Astrocyte (in vitro differentiated cells and primary cell): ENCODE measurements at places on chromosomes 4 and X.

DNA sequence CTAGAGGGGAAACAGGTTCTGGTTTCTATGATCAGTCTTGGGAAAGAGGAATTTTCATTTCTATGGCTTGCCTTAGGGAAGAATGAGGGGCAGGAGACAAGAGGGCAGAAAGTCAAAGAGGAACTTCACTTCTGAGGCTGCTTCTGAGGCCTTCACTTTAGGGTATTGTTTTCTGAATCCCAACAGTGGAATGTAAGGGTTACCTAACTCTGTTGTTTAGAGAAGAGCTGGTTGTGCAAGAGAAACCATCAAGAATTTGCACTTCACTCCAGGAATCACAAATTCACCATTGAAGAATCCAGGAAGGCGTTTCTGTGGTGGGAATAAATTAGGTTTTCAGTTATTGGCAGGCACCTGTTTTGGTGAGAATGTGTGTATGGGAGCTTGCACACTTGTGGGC, 126.7 kb upstream of the AMOT start:
- DNase-seq, result peak; percentile 73

DNA sequence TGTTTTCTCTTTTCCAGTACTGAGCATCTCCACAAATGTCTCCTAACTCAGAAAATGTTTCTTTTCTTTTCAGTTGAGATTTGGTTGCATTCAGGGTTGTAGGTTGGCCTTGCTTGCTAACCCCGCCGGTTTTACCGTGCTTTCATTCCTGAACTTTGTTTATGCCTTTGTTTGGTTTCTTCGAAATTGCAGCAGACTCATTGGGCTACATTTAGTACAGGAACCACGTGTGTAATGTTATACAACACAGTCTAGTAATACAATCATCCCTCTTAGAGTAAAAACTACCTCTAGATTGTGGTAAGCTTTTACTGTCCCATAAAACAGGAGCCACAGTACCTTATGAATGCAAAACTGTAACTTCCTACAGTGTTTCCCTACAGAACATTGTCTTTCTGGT, 57.9 kb downstream of the CCKAR start:
- no peak for DNase-seq

DNA sequence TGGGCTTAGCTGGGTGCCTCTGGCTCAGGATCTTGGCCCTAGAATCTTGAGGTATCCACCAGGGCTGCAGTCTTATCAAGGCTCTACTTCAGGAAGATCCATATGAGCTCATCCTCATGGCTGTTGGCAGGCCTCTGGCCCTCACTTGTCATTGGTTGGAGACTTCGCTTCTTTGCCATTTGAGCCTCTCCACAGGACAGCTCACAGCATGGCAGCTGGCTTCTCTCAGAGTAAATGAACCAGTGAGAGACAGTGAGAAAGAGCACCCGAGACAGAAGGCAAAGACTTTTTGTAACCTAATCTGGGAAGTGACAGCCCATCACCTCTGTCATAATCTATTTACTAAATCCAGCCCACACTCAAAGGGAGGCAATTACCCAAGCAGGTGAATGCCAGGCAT, 236.8 kb downstream of the GPAT3 start:
- no peak for DNase-seq

- no peak for DNase-seq
Measured at GRCh38 chr4:48149827-48150370, 15.8 kb upstream of the TXK start.

GRCh38 chrX:75746891-75747639, 38.0 kb downstream of the MAGEE2 start:
- DNase-seq, result no peak

DNA sequence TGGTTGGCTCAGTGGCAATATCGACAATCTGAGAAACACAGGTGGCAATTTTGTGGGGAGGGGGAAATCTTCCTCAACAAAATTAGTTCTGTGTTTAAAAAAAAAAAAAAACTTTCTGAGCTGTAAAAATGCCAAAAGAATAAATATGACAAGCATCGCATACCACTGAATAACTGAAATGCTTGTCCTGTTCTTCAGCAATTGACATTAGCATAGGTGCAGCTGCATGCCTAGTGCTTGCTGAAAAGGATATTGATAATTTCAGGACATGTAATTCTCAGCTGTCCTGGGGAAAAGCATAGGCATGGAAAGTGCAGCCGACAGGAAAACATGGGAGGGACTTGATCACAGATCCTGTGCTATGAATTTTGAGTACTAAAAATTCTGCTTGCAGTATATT, 147.2 kb downstream of the SOWAHB start:
- DNase-seq, result no peak

DNA sequence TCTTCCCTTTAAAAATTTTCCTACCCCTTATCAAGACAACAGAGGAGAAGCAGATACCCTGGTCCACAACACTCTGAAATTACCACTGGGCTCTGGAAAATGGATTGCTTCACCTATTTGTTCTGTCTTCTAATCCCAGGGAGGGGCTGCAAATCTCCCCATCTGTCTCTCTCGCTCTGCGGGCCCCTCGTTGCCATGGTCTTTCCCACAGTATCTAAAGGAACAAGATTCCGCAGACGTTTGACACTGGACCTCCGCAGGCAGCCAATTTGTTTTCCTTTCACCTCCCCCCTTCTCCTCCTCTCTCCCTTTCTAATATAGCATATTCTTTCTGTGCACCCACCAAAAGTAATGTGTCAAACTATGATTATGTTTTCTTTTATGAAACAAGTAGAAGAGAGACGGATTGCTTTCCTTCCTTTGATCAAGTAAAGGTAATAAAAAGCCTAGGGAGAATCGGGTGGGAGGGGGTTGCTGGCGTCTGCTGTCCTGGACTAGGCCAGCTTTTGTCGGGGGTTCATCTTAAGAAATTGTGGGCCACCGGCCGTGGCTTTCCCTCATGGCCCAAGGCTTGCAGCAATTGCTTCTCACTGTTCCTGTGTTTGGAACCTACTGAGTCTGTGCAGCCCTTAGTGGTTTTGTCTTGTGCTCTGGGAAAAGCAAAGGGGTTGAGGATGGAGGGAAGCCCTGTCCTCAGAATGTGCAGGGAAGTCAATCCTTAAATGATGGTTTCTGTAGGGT, 81.0 kb downstream of the MGST2 start:
- no peak for DNase-seq

GRCh38 chr4:80206521-80207171, 9.3 kb downstream of the PRDM8 start:
- no peak for DNase-seq

GRCh38 chr4:107857741-107858140, 33.0 kb downstream of the SGMS2 start:
- no peak for DNase-seq

DNA sequence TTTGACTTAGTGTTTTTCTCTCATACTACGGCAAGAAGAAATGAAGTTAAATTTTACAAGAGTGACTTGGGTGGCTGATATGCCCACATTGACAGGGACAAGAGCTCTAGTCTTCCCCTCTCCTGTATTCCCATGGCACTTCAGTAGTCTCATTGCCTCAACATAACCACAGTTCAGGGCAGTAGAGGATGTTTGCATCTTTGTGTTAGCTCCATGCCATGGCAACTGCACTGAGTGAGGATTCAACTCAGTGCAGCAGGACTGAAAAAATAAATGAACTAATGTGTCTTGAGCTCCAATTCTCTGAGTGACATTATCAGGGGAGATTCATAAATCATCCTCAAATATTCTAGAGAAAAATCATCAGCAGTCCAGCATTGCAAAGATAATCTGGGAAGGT, 78.8 kb downstream of the TET2 start:
- DNase-seq, result no peak

GRCh38 chr4:24645765-24646550, 61.6 kb upstream of the DHX15 start:
- DNase-seq, result no peak

- no peak for DNase-seq
Measured at GRCh38 chr4:88952081-88952480, 104.9 kb downstream of the FAM13A start.

DNA sequence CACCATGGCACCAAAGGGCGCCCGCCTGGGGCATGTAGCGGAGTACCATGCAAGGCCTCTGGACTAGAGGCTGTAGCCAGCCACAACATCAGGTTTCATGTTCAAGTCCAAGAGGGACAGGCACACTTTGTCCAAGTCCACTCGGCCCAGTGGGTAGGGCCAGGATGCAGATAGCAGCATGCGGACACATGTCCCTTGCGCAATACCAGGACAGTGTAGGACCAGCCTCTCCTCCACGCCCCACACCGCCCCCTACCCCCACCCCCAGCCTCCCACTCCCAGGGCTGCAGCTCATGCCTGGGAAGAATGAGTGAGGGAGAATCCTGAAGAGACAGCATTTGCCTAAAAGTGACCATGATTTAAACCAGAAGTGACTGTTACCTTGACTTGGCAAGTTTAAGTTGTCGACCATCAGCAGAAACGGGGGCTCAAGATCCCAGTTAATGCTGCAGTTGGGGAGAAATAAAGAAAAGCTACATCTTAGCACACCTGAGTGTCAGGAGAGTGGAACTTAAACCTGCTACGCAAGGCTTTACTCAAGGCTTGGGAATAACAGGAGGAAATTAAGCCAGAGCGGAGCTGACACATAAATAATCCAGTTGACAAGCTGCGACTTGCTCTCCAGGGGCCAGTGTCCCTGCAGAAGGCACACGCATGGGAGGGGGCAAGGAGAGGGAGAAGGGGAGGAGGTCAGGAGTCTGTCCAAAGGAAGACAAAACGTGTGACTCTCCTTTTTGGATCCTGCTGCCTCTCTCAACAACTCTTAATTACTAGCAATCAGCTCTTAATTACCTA, 221.7 kb downstream of the BCOR start:
- no peak for DNase-seq

- DNase-seq, result no peak
Measured at GRCh38 chr4:153111426-153112040, 92.7 kb upstream of the TRIM2 start.

DNA sequence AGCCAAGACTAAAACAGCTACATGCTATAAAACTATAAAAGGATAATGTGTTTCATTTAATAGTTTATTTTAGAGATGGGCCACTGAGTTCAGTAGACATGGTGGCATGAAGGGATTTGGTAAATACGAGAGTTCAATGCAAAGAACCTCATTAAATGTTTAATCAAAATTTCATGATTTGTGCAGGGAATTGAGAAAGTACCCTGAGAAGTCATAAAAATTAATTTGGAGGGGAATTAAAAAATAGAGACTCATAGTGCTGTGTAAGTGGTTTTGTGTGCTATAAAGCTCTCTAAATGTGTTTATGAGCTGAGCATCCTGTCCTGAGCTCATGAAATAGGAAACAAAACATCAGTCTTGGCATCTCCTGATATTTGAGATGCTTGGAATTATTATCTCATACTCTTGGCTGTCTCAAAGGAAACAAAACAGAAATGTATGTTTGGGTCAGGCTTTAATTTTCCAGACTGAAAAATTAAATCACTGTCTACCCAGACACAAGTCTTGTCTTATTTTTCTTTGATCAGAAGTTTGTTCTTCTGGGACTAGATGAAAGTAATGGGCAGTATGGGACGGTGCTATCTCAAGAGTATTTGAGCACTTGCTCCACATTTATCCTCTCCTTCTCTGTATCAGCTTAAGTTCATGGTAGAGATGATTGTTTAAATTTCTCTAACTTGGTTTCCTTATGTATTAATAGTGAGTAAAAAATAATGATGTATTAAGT, 38.0 kb upstream of the EMCN start:
- no peak for DNase-seq

- DNase-seq, result no peak
Measured at GRCh38 chrX:150051096-150051495, 112.8 kb upstream of the EOLA2 start.

- no peak for DNase-seq
Measured at GRCh38 chrX:56499372-56499771, 64.1 kb upstream of the UBQLN2 start.

DNA sequence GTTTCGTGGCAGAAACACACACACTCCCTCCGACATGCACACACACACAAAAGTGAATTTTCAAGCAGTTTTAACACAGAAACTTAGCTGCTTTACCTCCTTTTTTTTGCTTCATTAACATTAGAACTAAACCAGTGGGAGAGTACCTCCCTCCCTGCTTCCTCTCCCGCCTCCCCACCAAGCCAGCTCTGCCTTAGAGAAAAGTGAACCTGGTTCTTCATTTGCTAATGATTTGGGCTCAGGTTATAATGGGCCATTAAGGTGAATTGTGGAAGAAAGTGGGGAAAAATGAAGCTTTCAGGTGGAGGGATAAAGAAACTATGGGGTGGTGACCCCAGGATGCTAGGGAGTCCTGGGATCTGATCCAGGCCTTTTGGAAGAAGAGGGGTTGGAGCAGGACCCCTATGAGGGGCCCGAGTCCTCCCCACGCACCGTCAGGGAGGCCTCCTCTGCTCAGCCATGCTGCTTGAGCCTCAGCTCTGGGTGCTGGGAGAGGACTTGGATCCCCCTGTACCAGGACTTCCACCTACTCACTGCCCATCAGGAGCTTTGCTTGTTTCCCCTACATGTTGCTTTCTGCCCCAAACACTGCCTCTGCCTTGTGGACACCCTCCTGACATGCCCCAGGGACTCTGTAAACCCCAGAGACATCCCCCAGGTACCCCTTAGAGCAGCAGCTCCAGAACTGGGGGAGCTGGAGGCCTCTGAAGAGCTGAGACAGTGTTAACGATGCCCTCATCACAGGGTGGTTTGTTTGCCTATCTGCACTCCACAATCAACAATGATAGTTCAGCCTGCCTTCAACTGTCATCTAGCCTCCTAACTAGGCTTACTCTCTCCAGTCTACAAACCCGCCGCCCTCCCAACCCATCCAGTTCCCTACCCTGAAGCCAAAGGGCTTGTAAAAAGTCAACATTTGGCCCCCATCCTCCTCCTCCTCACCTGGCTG, 6.5 kb upstream of the JADE1 start:
- DNase-seq, result no peak

DNA sequence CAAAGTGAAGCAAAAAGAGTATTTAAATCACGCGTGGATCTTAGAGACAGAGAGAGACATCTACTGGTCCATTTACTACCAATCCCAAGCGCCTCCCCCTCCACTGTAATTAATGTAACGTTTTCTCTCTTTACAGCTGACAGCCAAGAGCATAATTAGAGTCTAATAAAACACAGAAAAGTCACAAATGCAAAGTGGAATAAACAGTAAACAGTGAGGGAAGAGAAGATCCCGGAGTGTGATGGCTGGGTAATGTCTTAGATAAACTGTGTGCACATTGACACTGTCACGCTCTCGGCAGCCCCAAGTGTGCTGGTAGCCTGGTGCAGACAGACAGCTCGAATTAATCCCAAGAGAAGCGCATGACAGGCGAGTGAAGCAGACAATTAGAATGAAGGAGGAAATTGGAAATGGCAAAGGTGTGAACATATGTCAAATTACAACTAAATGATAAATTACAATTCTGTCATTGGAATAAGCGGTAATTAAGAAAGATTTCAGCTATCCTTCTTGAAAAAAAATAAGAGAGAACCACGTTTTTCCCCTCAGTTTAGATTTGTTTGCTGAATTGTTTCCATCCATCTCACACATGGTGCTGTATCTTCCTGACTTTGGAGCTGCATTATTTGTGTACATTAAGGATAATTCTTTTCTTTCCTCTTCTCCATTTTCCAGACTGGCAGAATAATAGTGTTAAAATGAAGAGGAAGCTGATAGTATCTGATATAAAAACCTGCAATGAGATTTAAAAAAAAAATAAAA, 100.1 kb downstream of the CXXC4 start:
- DNase-seq, result no peak

- DNase-seq, result peak; percentile 57
Measured at GRCh38 chr4:186854256-186854655, 130.6 kb upstream of the FAT1 start.

- peak; percentile 18 for DNase-seq
Measured at GRCh38 chrX:63686878-63687714, 97.9 kb downstream of the ARHGEF9 start.
